ENCODE measurements at places on chromosomes 1 and 21. TPM values are rescaled to one million over a fixed set of nuclear protein-coding genes. Genes with fewer than 3 reads are reported as not detected.

Gene SFN
- total RNA-seq = 37.1 TPM

Gene AHCYL1
- total RNA-seq = 166 TPM

Gene SLC45A3
- total RNA-seq = 13.6 TPM

Gene CFAP141
- total RNA-seq = not detected

Gene PYGO2
- total RNA-seq = 54.5 TPM

DNA sequence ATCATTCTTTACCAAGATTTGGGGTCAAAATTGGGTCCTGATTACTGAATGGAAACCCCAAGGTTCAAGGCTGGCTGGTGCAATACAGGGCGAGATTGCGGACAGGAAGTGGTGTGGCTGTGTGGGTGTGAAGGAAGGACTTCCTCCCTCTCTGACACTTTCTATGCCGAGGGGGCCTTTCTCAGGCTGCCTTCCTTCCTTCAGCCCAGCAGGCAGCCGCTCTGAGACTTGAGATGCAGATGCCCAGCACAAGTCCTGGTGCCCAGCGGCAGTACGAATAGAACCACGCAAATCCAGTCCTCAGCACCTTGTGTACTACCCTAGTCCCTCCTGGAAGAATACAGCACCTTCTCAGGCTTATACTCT, 16.3 kb downstream of the BATF3 start:
- peak; percentile 18 for DNase-seq

- DNase-seq = no peak
These were observed 19.0 kb downstream of the DHRS3 start for GRCh38 chr1:12598974-12599373.

- no peak for DNase-seq
These were observed 4.5 kb upstream of the INKA2 start for GRCh38 chr1:111743679-111744101.

GRCh38 chr1:107198561-107198960, 57.7 kb downstream of the NTNG1 start:
- DNase-seq = no peak

- DNase-seq = no peak
These were observed 46.9 kb downstream of the SLC45A1 start for GRCh38 chr1:8364528-8365442.

DNA sequence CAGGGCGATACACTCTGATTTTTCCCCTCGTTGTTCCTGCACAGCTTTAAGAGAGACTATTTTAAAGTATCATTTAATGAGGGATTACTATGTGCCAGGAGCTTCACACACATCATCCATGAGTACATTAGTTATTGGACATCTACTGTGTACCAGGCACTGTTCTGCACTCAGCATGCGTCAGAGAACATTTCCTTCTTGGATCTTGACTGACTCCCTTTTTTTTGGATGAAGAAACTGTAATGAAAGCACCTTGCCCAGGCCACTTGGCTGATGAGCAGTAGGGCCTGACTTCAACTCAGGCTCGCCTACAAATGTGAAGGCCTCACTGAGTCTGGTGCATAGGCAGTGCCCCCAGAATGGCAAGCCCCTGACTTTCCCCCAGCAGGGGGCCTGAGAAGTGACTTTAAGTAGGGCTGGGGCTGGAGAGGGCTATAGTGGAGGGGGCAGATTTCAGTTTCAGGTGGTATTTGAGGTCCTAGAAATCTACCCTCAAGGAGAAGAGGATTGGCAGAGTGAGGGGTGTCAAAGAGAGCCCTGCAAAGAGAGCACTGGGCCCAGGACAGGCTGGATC, 50.0 kb downstream of the PTPRU start:
- no peak for DNase-seq

DNA sequence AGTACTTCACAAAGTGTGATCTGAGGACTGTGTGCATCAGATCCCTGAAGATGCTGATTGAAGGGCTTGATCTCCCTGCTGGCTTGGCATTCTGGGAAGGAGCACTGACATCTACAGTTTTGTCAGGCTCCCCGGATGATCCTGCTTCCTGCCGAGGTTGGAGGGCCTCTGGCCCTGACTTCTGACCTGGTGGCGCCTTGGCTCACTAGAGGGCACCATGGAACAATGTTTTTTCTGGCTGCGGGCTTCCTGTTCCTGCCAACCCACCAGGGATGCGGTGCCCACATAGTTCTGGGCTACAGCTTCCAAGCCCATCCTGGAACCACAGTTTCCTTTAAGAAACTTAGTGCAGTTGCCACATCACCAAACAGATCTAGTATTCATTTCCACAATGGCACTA, 38.8 kb upstream of the RASAL2 start:
- no peak for DNase-seq

GRCh38 chr21:31136891-31137290, 98.6 kb upstream of the KRTAP19-8 start:
- DNase-seq = no peak

DNA sequence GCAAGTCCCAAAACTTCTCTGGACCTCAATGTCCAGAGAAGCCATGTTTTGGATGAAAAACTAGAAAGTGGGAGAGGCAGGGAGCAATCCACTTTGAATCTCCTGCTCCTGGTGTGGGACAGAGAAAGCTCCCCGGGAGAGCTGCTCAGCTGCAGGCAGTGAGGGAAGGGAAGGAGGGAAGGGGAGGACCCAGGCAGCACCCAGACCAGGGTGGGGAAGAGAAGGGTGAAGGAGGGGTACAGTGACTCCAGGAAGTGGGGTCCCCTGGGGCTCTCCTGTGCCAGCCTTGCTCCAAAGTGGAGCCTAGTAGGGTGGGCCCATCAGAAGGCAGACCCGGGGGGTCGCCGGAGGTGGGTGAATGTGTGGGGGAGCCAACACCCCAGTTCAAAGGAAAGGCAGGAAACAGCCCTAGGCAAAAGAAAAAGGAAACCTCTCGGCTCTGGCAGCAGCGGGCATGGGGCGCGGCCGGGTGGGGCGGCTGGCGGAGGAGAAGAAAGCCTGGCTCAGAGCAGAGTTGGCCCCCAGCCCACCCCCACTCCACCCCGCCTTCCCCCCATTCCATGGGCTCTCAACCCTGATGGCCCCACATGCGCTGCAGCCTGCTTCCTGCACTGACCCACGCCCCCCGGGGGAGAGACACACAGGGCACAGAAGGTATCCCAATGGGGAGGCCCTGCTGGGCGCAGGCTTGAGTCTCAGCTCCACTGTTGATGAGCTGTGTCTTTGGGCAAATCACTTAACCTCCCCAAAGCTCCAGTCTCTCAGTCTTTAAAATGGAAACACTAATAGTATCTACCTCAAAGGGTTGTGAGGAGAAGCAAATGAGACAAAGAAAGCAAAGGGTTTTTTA, 5.7 kb downstream of the LGR6 start:
- peak; percentile 15 for DNase-seq

- DNase-seq = no peak
These were observed 572 bp downstream of the ATP1B1 start for GRCh38 chr1:169106921-169107602.

DNA sequence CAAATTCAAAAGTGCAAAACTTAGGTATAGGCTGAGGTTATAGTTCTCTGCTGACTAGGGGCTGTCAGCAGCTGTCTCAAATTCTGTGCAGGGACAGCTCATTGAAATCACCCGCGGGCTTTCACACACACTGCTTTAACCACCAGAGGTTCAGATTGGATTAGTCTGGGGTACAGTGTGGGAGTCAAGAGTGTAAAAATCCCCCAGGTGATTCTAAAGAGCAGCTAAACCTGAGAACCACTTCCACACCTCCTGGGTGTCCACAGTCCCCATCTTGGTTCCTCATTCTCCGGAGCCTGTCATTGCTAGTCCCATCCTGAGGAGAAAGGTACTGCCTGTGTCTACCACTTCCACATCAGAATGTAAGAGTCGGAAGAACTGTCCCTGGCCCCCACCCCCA, 9.9 kb upstream of the TDRD10 start:
- no peak for DNase-seq

GRCh38 chr1:217274927-217275654, 355.8 kb downstream of the GPATCH2 start:
- no peak for DNase-seq

GRCh38 chr1:208178091-208178529, 66.1 kb downstream of the PLXNA2 start:
- DNase-seq = no peak

GRCh38 chr21:42261829-42262200, 42.9 kb downstream of the ABCG1 start:
- DNase-seq = no peak

- DNase-seq = no peak
These were observed 3.7 kb downstream of the TCHH start for GRCh38 chr1:152111515-152111968.

GRCh38 chr21:45363921-45364467, 41.0 kb upstream of the COL18A1 start:
- DNase-seq = peak; percentile 90

DNA sequence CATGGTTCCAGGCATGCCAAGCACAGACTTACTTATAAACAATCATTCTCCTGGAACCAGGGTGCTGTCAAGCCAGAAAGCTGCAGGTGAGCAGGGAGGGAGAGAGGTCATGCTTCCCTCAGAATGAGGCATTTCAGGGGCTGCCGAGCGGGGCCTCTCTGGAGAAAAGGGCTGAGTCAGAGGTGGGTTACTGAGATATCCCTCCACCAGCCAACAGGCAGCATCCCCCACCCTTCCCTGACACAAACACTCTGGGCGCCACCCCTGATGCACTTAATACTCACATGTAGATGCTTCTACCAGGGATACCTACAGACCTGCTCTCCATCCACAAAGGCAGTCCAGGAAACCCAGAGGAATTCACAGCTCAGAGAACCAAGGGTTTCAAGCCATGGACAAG, 13.1 kb downstream of the STK40 start:
- no peak for DNase-seq
